CD4-positive, CD25-positive, alpha-beta regulatory T cell (primary cell): ENCODE measurements at places on chromosomes 6 and 20. TPM values are rescaled to one million over a fixed set of nuclear protein-coding genes. Genes with fewer than 3 reads are reported as not detected.

GRCh38 chr6:26220145-26220970, 133.1 kb downstream of the HFE start:
- H3K27ac ChIP-seq, result no peak overlapping the region
- peaks cover 35% of the 10 kb centered on the region for H3K4me1 ChIP-seq
- no peaks in the 10 kb centered on the region for H3K27me3 ChIP-seq
- H3K36me3 ChIP-seq, result no peaks in the 10 kb centered on the region

DNA sequence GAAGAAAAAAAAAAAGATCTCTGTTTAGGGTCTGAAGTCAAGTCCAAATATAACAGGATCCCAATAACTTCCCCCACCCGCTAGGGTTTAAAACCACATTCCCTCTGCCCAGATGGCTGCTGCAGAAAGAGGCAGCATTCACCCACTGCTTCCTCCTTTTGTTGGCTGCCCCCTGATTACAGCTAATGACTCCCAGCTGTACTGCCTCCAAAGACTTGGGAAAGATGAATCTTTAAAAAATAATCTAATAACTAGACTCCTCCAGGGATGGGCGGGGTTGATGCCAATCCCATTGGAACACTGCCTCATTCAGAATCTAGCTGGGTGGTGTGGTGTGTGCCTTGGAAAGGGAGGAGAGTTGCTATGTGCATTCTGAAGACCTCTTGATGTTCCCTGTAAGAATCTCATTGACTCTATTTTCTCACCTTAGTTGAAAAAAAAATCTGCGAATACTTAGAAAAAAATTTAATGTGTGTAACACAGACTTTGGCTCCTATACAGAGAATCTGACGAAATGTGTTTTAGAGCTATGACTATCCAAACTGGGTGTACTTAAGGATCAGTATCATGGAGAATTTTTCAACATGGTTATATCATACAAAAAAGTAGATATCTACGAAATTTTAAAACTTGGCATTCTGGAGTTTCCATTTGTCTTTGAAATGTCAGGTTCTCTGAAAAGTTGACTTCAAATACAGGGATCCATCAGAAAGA, 174.0 kb downstream of the RNF144B start:
- no peak for DNase-seq
- no peaks in the 10 kb centered on the region for H3K36me3 ChIP-seq
- H3K27ac ChIP-seq, result no peak overlapping the region

DNA sequence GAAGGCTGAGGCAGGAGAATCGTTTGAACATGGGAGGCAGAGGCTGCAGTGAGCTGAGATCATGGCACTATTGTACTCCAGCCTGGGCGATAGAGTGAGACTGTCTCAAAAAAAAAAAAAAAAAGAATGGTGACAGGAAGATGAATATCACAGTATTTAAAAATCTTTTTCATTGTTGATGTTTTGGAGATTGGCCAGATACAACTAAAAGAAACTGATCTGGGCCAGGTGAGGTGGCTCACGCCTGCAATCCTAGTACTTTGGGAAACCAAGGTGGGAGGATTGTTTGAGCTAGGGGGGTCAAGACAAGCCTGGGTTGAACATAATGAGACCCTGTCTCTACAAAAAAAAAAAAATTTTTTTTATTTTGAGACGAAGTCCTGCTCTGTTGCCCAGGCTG, 52.1 kb downstream of the TRAF3IP2 start:
- H3K36me3 ChIP-seq, result peaks cover 2% of the 10 kb centered on the region
- no peak for DNase-seq
- no peak overlapping the region for H3K27ac ChIP-seq
- no peaks in the 10 kb centered on the region for H3K4me1 ChIP-seq
- H3K27me3 ChIP-seq, result no peaks in the 10 kb centered on the region
- H3K4me3 ChIP-seq, result no peak overlapping the region

Gene CAGE1
- 0.57 TPM for total RNA-seq

Gene NRSN1
- not detected for total RNA-seq

Gene UNC5CL
- total RNA-seq, result 4.4 TPM

Gene MEP1A
- total RNA-seq, result not detected

Gene BEND6
- total RNA-seq, result not detected

Gene PAK5
- total RNA-seq, result not detected

Gene TGM3
- not detected for total RNA-seq

Gene PRDM13
- total RNA-seq, result not detected
